ENCODE measurements at places on chromosomes 3 and 15.

- no peak for DNase-seq
These were observed 219.1 kb upstream of the FEZF2 start for GRCh38 chr3:62592408-62592807.

DNA sequence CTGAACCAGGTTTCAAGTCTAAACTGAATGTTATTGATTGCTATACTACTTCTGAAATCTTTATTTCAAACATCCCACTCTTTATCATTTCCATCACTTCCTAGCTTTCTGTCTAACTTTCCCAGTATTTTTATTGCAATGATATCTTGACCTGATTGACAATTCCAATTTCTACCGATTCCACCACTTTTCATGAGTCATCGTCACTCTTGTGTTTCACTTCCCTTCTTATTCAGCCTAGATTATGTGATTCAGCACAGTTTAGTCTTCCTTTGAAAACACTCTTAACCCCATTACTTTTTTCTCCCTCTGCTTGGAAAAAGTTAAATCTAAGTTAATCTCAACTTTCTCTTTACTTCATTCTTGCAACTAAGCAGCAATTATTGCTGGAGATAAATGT is 62.6 kb downstream of the SLC7A14 start:
- no peak for DNase-seq

DNA sequence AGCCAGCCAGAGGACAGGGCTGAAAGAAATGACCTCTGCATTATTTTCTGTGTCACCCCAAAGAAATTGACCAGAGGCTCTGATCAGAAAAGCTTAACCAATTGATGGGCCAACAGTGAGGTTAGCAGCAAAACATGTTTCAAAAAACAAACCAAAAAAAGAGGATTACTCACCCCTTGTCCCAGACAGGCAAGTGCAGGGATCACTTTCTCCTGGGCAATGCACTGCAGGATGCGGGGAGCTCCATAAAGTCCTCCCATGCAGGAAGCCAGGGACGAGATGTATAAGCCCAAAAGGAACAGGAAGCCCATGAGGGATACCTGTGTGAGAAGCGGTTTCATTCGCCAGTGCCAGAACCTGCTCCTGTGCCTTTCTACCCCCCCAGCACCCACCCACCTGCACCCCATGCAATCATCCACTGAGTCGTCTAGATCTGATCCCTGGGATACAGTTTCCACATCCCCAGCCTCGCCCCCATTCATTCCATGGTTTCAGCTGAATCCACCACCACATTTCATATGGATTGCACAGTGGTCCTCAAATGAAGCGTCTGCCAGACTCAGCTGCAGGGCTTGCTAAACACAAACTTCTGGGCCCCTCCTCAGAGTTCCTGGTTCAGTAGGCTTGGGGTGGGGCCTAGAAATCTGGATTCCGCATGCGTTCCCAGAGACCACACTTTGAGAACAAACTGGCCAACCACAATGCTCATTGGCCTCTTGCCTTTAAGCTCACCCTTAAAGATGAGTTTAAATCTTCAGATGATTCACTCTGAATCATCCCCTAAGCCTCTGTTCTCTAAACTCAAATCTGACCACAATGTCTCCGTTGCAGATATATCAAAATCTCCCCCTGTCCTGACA is 54.4 kb upstream of the HEG1 start:
- DNase-seq, result no peak

- no peak for DNase-seq
These were observed 64.3 kb upstream of the GOLGA8B start for GRCh38 chr15:34647569-34648293.

DNA sequence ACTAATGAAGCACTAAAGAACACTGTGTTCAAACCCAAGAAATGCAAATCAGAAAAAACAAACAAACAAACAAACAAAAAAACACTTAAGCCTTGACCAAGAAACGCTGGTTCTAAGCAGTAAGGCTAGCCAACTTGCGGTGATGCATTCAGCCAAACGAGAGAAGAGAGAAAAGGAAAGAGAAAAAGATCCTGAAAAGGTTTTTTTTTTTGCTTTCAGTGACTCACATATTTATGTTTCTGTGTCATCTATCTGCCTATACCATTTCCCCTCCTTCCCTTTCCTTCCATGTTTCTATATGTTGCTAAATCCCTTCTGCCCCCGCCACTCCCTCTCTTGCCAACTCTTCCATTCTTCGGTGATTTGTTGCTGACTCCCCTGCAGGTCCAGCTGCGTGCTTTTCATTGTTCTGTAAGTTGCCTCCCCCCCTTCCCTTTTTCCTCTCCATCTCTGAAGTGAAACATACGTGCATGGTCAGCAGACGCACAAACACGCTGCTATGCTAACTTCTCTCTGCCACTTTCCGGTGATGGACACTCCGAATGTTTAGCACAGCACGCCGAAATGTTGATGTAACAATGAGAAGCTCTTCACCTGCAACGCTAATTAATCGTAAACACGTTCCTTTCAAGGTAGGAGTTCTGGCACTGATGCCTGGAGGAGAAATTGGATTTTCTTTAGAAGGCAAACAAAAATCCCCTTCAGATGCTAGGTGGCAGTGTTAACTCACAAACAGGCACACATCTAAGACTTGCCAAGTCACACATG is 154.4 kb downstream of the TUSC7 start:
- DNase-seq, result no peak

- no peak for DNase-seq
These were observed 171.6 kb downstream of the CD47 start for GRCh38 chr3:107919239-107919638.

DNA sequence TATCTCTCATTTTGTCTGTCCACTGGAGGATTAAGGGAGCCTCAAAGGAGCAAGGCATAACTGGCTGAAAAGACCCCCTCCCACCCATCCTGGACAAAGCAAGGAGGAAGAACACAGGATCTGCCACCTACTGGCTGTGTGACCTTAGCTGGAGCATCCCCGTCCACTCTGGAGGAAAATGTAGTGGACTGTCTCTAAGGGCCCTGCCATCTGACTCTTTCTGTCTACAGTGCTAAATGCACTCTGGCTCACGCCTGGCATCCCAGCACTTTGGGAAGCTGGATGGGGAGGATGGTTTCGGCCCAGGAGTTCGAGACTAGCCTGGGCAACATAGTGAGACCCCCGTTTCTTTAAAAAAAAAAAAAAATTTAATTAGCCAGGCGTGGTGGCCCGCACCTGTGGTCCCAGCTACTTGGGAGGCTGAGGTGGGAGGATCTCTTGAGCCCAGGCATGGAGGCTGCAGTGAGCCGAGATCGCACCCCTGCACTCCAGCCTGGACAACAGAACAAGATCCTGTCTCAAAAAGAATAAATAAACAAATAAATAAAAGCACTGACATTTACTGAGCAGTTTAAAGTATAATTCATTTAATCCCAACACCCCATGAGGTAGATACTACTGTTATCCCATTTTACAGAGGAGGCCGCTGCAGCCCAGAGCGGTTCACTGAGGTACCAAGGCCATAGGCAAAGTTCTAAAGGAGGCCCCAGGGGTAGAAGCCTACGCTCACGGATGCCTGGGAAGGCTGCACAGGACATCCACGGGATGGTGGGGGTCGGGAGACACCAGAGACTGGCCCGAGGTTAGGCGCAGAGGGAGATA is 1.1 kb downstream of the TBC1D2B start:
- DNase-seq, result no peak

- no peak for DNase-seq
These were observed 56.7 kb downstream of the ALCAM start for GRCh38 chr3:105423397-105423796.

DNA sequence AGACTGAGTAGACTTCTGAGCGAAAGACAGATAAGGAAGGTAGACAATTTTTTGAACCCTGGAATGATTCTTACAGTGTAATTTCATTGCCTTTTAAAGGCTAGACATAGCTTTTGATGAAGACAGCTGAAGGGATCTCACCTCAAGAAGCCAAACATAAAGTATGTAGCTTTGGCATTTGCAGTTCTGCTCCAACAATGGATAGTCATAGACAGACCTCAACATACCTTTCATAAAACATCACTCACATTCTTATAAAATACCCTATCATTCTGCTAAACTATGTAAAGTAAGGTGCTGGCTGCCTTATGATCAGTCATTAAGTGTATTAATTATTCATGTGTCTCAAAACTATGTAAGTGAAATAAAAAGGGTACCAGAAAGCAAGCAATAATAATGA is 70.0 kb downstream of the UBE3A start:
- DNase-seq, result no peak

DNA sequence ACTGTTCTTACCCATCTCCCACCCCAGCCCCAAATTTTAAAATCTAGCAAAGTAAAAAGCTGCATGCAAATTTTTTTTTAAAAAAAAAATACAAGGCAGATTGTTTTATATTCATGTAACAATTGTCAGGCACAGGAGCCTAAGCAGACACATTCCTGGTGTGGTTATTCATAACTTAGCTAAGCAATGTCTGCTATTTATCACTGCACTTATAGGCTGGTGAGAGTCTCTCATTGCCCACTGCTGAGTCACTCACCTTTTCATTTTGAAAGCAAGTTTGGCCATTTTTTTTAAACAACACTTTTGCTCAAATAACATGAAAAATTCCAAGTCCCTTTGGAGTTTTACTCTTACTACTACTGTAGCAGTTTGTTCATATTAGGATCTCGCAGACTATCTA is 413.9 kb downstream of the RBMS3 start:
- DNase-seq, result no peak

DNA sequence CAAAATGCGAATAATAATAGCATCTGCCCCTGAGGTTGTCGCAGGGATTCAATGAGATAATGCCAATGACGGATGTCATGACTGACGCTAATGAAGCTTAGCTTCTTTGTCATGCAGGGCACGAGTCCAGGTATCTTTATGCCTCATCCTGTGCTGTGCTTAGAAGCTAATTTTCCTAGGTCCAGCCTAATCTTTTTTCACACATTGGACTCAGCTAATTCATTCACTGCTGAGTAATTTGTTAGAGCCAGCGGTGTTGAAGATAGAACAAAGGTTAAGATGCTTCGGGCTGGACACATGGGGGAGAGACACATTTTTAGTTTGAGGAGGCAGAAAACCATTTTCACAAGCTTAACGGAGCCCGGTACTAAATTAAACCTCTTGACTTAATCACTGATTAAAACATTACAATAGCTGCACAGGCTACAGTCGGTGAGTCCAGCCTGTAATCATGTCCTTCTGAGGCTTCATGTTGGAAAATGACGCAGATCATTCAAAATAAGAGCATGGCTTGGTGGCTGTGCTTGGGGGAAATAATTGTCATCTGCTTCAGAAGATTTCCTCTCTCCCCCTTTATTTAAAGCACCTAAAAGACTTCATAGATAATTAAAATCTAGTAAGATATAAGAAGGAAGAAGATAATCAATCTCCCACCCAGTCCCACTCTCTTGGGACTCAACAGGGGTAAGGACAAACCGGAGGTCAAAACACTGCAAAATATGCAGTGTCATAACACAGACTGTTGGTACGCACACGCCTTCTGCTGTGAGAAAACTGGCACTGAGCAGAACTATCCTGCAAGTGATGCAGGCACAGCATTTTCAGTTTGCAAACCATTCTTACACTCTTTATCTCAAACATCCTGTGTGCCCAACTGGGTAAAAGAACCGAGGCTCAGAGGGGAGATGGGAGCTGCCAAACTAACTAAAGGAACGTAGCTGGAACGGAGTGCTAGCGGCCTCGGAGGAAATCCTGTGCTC is 3.3 kb upstream of the CCDC174 start:
- DNase-seq, result no peak

DNA sequence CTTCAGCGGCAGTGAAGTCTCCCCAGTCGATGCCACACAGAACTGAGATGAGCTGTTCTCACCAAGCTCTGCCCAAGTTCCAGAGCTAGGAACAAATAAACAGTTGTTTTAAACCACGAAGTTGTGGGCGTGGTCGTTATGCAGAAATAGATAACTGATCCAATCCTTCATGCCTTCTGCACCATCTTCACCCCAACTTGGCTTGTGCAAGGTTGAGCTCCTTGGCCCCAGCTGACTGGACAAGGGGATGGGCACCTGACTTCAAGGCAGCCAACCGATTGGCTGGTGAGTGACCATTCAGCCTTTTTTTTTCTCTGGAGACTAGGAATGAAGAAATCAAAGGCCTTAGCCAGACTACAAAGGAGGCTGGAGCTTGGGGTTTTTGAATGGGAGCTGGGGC is 23.9 kb downstream of the LINGO1 start:
- no peak for DNase-seq

- DNase-seq, result no peak
These were observed 19.2 kb downstream of the RASA2 start for GRCh38 chr3:141506071-141506470.

GRCh38 chr15:54820098-54820497 is 376.6 kb downstream of the RSL24D1 start:
- no peak for DNase-seq

DNA sequence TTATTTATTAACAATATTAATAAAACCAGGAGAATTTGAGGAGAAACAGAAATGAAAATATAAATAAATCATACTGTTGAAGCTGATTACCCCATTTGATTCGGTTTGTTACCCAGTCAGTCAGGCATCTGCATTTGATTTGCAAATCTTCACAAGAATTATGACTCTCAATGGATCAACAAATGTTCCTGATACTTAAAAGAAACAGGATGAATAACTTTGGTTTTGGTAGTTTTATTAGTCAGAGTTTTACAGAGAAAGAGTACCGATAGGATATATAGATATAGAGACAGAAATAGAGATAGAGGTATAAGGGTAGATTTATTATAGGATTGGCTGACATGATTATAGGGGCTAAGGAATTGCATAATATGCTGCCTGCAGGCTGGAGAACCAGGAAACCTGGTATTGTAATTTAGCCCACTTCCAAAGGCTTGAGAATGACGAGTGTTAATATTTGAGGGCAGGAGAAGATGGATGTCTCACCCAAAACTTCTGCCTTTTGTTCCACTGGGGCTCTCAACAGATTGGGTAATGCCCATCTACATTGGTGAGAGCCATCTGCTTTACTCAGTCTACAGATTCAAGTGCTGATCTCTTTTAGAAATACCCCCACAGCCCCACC is 241.6 kb upstream of the COL8A1 start:
- DNase-seq, result no peak

DNA sequence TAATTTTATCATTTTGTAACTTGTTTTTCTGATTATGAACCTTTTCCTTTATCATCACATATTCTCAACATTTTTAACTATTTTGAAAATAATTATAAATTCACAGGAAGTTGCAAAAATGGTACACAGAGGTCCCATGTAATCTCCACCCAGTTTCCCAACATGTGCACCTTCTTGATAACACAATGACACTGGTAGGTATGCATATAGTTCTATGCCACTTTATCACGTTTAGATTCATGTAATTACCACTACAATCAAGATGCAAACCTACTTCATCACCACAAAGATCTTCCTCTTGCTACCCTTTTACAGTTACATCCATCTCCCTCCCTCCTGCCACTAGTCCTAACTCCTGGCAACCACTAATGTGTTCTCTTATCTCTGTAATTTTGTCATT is 413.9 kb downstream of the SHQ1 start:
- DNase-seq, result no peak

DNA sequence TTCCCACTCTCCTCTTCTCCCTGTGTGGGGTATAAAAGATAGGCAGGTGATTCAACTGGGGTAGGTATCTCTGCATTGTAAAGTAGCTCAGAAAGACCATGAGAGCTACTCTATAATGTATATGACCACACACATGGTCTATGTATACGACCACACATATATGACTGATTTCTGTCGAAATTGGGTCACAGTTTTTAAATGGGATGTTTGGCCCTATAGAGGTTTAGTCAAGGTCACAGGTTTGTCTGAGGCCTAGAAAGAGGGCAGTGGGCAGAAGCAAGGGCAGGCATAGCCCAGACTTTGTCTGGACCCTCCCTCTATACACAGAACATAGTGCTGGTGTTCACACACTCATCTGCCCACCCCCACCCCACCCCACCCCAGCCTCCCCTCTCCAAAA is 4.4 kb downstream of the LAMP3 start:
- no peak for DNase-seq

GRCh38 chr3:10492364-10493201 is 12.8 kb downstream of the ATP2B2 start:
- no peak for DNase-seq

GRCh38 chr3:65516998-65517397 is 521.7 kb downstream of the MAGI1 start:
- DNase-seq, result no peak

Measured in stimulated activated CD4-positive, alpha-beta T cell treated with anti-CD3 and anti-CD28 coated beads, Interleukin-1b, Interleukin-23, amount 100 ng/mL, for 48 hours (primary cell).